ENCODE measurements at places on chromosomes 11 and 22. TPM values are rescaled to one million over a fixed set of nuclear protein-coding genes. Genes with fewer than 3 reads are reported as not detected.

The NEFH gene
- 2.7 TPM for total RNA-seq

The OR1S2 gene
- total RNA-seq, result not detected

The CHRM1 gene
- 0.40 TPM for total RNA-seq

The SYT7 gene
- total RNA-seq, result 2.1 TPM

The KRTAP5-2 gene
- total RNA-seq, result not detected

The TCN2 gene
- 44.2 TPM for total RNA-seq

The DMC1 gene
- total RNA-seq, result 1.7 TPM

The SDHD gene
- 148 TPM for total RNA-seq

The ZNF280A gene
- not detected for total RNA-seq

DNA sequence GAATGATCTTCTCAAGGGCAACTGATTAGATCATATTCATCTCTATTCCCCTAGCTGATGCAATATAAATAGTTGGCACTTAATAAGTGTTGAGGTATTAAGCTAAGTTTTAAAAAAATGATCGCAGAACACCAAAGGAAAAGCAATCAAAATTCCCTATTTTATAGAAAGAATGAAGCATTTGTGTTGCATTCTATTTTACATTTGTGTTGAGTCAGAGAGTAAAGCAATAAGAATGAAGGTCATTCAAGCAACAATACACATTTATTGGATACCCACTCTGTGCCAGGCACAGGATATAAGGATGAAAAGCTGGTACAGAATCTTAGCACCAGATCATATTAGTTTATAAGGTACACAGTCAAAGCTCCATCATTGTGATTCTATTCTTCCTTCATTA, 686.4 kb upstream of the CCDC90B start:
- DNase-seq, result no peak

- no peak for DNase-seq
Measured at GRCh38 chr11:61752925-61753521, 587 bp downstream of the MYRF start.

DNA sequence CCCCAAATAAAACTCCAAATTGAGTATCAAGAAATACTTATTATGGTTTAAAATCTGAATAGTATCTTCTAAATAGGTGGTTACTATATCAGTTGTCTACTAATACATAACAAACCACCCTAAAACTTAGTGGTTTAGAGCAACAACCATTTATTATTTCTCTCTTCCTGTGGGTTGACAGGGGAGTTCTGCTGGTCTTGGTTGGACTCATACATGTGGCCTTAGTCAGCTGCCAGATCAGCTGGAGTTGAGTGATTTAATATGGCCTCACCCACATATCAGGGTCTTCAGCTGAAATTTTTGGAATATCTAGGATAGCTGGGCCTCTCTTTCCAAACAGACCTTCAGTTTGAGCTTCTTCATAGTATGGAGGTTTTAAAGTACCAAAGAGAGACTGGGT, 34.5 kb downstream of the C11orf65 start:
- DNase-seq, result no peak

DNA sequence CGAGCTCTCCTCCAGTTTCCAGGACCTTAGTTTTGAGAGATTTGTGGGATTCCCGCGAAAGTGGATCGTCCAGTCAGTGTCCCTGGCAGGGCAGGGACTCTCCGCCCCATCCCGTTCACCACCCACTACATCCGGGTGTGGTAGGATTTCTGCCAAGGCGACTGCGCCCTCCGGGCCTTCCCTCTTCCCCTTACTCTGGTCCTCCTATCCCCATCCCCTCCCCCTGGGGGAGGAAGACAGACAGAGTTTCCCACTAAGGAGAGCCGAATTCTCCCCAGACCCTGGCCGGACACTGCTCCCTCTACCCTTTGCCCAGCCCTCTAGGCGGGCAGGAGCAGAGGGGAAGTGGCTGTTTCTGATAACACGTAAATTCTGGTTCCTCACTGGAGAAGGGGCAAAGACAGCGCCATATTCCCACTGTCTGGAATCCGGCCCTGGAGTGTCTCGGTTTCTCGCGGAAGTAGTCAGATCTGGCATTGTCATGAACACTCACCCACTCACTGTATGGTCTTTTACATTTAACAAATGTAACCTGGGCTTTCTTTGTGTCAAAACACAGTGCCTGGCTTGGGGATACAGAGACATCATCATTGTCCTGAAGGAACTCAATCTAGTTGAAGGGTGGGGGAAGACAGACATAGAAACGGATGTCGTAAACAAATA, 1.1 kb upstream of the NECTIN1 start:
- no peak for DNase-seq

- no peak for DNase-seq
Measured at GRCh38 chr11:111684251-111684650, 81.9 kb downstream of the PPP2R1B start.

- DNase-seq, result no peak
Measured at GRCh38 chr11:132844956-132845696, 687.2 kb downstream of the OPCML start.

DNA sequence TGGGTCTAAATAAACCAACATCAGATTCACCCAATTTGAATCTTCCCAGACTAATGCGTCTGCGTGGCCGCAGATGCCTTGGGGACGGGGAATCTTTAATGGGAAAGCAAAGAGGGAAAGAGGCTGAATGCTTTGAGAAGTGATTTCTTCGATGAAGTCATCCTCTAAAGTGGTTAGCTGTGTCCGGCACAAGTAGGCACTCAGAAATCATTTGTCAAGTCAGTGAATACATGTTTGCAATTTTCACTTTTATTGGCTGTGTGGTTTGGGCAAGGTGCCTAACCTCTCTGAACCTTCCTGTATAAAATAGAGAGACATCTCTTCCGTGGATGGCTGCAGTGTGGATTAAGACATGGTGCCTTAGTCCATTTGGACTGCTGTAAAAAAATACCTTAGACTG, 19.7 kb upstream of the IFT27 start:
- no peak for DNase-seq

- DNase-seq, result no peak
Measured at GRCh38 chr11:34910817-34911216, 5.4 kb downstream of the APIP start.

- no peak for DNase-seq
Measured at GRCh38 chr11:64146036-64146955, 19.6 kb downstream of the MACROD1 start.

DNA sequence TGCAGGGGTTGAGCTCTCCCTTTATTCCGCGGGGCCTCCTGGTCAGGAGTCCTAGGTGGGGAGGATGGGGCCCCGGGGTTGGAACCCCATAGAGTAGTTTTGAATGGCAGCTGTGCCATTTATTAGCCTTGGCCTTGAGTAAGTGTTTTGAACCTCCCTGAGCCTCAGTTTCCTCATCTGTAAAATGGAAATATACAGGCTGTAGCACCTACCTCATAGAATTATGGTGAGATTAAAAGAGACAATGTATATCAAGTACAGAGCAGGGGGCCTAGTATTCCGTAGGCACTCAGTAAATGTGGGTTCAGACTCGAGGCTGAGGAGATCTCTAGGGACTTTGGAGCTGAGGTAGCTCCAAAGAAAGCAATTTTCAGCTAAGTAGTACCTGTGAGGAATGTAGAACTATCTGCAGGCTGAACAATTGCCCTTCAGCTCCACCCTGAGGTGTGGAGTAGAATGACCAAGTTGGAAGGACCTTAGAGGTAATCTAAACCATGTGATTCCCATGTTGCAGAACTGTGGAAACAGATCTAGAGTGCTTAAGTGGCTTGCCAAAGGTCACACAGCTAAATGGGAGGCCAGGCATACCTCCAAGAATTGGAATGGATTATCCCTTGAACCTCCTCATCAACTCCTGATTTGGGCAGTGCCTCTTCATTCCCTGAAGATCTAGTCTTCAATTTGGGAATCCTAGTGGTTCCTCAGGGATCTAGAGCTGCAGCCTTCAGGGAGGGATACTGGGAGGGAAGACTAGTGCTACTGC, 682 bp downstream of the PGAP2 start:
- no peak for DNase-seq

GRCh38 chr11:104917271-104918112, 19.2 kb upstream of the CASP12 start:
- no peak for DNase-seq

DNA sequence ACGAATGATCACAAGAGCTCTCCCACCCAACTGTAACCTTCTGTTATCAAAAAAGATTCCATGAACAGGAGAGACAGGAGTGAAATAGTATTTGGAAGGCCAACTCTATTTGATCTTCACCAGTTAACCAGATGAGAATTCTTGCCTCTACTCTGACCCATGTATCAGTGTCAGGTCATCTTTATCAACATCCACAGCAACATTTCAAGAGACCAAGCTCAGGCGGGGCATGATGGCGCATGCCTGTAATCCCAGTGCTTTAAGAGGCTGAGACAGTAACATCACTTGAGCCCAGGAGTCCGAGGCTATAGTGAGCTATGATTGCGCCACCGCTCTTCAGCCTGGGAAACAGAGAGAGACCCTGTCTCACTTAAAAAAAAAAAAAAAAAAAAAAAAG, 62.3 kb downstream of the GAB2 start:
- DNase-seq, result no peak

GRCh38 chr11:60835534-60835846, 6.4 kb upstream of the CCDC86 start:
- no peak for DNase-seq

DNA sequence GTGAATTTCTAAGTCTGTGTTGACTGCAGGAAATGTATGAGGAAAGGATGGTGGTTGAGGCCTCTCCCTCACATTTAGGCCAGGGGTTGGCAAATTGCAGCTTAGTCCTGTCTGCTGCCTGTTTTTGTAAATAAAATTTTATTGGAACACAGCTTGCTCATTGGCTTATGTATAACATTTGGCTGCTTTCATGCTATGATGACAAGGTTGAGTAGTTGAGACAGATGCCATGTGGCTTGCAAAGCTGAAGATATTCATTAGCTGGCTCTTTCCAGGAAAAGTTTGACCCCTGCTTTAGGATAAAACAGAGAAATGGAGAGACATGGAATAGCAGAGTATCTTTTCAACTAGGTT, 46.2 kb downstream of the BCR start:
- DNase-seq, result no peak

DNA sequence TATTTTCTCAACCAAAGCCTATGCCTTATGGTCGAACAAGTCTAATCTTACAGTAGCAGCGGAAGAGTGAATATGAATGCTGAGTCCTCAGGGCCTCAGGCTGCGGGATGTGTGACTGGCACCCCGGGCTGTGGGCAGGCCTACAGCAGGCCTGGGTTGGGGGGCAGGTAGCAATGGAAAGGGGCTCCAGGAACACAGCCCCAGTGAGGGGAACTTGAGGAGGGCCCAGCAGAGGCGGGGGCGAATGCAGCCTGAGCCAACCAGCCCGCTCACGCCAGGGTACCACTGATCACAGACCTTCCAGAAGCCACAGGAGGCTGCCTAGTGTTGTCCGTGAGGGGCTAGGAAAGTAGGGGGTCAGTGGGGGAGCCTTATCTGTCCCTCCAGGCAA, 11.3 kb upstream of the CD5 start:
- DNase-seq, result no peak

DNA sequence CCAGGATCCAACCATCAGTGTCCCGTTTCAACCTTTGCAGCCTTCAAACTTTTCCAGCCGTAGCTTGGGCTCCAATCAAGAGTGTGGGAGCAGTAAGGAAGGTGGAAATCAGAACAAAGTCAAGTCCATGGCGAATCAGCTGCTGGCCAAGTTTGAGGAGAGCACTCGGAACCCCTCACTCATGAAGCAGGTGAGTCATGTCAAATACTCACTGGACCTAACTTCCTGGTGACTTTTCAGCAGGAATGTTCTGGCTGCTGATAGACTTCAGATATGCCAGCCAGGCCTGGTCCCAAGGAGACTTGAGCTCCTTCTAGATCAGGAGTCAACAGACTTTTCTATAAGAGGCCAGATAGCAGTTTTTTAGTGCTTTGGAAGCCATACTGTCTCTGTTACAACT, 129.0 kb downstream of the MICAL2 start:
- DNase-seq, result no peak

DNA sequence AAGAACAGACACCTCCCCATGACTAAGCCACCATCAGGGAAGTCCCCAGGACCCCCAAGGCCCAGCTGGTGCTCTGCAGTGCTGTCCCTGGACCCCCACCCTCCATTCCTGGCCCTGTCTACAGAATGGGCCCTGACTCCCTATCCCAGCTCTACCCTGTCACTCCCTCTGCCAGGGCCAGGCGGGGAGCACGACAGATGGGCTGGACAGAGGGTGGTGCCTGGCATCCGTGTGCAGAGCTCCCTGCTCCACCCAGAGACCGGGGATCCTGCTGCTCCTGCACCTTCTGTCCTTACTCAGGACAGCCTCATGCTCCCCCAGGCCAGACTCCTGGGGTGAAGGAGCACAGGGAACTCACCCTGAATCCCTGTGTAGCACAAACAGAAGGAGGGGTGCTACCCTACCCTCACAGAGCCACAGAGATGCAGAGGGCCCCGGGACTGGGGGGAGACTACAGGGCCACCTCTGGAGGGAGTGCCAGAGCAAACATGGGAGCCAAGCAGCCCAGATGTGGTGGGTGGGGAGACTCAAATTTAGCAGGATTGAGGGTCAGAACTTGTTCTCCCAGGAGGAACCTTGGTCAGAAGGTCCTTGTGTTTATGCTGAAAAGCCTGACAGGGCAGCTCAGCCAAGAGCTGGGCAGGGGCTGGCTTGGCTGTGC, 2.0 kb downstream of the ARVCF start:
- no peak for DNase-seq

DNA sequence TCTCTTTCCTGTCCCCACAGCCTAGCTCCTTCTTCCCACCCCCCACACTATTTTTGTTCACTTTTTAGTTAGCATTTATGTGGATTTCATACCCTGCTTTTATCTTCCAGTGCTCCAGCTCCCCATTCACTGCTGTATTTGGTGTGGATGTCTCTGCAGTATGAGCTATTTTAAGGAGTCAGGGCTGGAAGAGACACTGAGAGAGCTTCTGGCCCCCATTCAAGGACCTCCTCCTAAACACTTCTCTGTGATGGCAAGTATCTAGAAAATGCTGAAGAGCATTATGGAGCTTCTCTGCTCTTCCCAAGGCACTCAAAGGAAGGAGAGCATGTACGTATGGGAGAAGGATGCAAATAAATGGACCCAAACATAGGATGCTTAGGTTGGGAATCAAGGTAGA, 79.5 kb downstream of the RAB30 start:
- DNase-seq, result no peak

DNA sequence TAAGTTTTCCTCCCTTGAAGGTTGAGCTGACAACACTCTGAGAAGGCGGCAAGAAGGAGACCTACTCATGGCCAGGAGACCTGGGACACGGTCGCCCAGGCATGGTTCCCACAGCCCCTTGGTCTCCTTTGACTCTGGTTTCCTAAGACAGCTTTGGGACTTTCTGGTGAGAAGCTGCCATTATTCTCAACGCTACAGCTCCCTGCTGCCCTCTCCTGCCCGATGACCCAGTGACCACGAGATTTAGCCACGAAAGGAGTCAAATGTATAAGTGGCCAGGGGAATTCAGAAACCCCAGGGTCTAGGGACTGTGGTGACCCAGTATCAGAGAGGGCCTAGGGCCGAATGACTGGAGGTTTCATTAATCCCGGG, 699 bp upstream of the SDF2L1 start:
- no peak for DNase-seq

- no peak for DNase-seq
Measured at GRCh38 chr11:34050581-34051348, 766 bp upstream of the CAPRIN1 start.

GRCh38 chr11:8229299-8230177, 34.1 kb downstream of the LMO1 start:
- DNase-seq, result no peak

GRCh38 chr22:42174062-42174461, 43.5 kb upstream of the CYP2D6 start:
- no peak for DNase-seq

- peak; percentile 12 for DNase-seq
Measured at GRCh38 chr11:95547976-95548375, 241.6 kb downstream of the FAM76B start.
